HT-29 (cell line): ENCODE measurements at places on chromosomes 2 and 18.

GRCh38 chr2:47022186-47022765, 106.7 kb upstream of the MCFD2 start:
- DNase-seq = no peak

DNA sequence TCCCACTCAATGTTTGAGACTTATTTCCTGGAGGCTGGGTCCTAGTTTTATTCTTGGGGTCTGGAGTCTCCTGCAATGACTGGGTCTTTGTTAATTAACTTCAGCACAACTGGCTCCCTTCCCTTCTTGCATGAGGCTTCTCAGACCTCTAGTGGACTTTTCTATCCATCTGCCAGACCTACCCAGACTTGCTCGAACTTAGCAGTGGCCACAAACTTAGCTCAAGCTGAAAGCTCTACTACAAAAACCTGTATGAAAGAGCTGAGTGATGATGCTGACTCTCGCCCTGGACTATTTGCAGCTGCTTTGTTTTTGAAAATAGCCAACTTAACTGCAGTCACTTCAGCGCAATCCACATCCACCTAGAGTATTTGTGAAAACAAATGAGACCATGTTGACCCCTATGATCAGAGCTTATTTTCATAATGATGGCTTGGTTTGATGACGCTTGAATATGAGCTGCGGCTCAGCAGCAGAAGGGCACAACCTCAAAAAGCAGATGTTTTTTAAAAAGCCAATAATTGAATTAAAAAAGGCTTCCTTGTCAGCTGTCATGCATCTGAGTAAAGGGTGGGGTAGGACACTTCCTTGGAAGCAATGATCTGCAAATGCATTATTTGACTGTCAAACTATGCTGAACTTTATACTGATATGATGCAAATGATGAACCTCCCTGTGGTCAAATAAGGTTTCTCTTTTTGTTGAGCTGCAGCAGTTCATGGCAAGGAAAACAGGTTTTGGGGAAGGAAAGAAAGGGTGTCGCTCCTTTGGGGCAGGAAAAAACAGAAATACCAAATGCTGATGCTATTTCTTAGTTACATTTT, 10.6 kb upstream of the ANXA4 start:
- DNase-seq = no peak

DNA sequence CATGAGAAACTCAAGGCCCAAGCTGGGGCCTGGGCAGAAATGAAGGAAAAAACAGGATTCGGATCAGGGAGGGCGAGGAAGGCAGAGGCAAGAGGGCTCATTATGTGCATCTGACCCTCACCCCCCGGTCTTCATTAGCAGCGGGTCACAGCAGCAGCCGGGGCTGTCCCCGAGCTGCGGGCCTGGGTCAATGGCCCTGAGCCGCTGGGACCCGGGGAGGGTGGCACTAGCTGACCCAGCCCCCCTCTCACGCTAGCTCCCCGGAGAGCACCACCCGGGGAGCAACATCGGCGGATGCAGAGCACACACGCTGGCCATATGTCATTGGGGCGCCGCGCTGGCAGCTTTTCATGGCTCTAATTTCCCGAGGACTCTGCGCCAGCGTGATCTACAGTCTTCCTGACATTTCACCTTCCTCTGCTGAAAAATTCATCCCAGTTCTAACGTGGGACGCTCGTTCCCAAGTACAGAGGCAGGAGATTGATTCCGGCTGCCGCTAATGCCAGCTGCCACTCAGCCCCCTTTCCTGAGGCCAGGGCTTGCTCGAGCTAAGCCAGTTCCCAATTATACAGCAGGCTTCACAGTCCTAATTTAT, 63.7 kb downstream of the EIPR1 start:
- no peak for DNase-seq

DNA sequence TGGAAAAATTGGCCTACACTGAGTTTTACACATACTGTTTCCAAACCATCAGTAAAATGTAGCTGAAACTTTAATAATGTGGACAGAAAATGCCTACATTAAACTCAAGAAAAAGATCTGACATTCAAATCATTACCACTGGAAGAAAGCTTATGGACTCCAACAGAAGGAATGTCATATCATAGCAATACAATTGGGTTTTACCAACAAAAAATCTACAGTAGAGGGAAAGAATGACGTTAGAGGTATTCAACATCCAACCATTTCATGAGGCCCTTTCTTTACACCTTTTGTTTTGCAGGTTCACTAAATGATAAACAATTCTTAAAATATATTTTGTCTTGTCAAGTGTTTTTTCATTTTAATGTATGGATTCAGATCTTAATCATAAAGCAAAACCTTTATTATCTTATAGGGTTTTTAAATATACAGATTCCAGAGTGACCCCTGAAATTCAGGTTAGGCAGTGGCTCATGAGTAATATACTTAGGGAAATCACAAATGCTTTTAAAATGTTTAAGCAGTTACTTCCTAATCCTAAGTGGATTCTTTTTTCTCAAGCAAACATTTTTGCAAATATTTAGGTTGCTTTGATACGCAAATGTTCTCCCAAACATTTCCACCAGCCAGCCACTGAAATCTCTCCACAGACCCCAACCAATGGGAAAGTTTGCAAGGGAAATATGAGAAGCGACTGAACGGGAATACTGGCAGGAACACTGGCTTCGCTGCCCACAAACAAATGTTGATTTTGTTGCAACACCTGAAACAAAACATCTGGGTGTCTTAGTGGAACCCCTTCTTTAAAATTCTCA, 168.7 kb downstream of the TCF4 start:
- DNase-seq = no peak

DNA sequence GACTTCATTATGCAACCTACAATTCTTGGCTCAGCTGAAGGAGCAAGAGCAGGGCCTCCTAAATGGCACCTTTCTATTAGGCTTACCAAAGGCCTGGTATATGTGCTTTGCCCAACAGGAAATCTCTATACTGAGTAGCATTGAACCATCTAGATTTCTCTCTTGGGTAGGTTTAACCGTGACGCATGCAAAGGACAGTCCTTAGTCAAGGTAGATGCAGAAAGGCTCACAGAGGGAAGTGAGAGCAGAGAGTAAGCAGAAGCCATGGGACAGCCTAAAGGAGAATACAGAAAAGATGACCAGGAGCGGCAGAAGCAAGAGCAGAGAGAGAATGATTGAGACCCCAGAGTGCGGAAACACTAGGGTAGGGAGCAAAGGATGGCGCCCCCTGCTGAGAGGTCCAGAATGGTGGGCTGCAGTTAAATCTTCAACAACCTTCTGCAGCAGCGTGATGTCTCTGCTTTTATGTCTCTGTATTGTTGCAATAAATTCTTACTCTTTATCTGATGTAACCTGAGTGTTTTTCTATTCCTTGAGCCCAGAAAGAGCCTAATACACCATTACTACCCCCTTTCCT, 4.7 kb upstream of the OSBPL1A start:
- no peak for DNase-seq

- DNase-seq = no peak
These were observed 246.0 kb downstream of the CLIP4 start for GRCh38 chr2:29361231-29361630.

DNA sequence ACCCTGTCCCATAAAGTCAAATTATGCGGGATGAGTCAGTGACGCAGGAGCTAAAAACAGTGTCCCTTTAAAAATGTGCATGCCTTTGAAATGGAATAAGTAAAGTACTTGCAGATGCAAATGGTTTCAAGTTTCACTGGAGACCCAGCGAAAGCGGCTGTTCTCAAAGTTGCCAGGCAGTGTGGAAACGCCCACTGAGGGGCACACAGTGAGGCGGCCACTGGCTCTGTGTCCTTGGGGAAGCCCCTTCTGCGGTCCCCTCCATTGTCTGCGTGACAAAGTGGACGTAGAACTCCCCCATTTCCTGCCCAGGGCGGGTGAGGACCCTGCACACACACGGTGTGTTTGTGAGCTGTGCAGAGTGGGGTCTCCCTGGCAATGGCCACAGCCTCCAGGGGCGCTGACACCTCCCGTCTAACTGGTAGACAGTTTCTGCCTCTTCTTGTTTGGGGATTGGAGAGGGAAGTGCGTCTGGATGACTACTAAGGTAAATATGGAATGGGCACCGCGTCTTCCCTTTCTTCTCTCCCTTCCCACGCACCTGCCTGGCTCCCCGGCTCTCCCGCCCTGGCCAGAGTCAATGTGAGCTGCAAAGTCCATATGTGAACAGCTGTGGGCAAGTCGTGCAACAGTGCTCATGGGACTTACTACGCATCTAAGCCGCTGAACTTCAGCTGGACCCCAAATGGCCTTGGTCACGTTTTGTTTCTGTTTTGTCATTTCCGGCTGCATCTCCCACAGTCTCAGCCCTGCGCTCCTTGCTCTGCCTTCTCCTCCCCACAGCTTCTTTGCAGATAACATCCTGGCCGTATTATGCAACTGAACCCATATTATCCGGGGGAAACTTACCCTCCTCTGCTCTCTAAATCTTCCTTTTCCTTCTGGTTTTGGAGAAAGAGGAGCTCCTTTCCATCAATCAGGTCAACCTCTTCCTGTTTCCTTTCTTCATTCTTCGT, 33.7 kb upstream of the ZNF516 start:
- DNase-seq = peak; percentile 1

DNA sequence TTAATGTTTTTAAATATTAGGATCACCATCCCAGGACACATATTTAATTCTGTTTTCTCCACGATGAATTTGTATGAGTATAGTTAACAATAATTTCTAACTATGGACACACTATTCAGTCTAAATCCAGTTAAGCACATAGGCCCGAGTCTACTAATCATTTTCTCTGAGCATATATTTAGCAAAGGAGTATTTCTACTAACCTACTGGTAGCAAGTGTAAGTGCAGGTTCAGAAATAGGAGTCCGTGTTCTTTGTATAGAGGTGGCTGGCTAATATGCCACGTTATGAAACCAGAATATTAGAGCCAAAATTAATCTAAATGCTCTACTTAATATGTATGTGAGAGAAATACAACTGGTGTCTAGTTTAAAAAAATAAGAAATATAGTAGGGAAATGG, 416.6 kb upstream of the NXPH2 start:
- no peak for DNase-seq

GRCh38 chr2:5041501-5041900, 650.7 kb upstream of the SOX11 start:
- DNase-seq = no peak
